ENCODE measurements at places on chromosomes 3 and 15. TPM values are rescaled to one million over a fixed set of nuclear protein-coding genes. Genes with fewer than 3 reads are reported as not detected.
A peak's percentile ranks its signal among the peaks of the same experiment; 100 is the strongest.

- H3K27ac ChIP-seq = peak overlapping the region; percentile 38
- H3K36me3 ChIP-seq = peaks cover 28% of the 10 kb centered on the region
- peaks cover 4% of the 10 kb centered on the region for H3K4me1 ChIP-seq
- no peak for DNase-seq
- no peaks in the 10 kb centered on the region for H3K27me3 ChIP-seq
Observed at GRCh38 chr3:195777975-195778374, 33.8 kb downstream of the MUC4 start.

- H3K27me3 ChIP-seq = no peaks in the 10 kb centered on the region
- peaks cover 6% of the 10 kb centered on the region for H3K36me3 ChIP-seq
- H3K4me1 ChIP-seq = peaks cover 16% of the 10 kb centered on the region
- DNase-seq = peak; percentile 30
- H3K27ac ChIP-seq = no peak overlapping the region
- peak overlapping the region; percentile 71 for H3K4me3 ChIP-seq
Observed at GRCh38 chr15:42736178-42736792, 643 bp downstream of the CDAN1 start.

DNA sequence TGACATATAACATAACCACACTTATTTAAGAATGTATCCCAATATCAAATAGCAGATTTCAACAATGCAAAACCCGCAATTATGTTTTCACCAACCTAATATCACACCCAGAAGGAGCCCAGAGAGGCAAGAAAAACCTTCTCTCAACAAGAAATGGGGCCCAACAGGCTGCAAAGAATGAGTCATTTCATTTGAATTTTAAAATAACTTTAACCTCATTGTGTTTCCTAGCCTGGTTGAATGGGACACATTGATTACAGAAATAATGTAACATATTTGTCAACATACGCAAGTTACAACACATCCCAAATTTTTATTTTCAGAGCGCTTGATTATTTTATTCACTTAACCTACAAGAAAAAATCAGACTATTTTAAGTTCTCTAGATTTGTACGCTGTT lies 365.1 kb upstream of the SLCO3A1 start:
- H3K36me3 ChIP-seq = peaks cover 6% of the 10 kb centered on the region
- DNase-seq = no peak
- no peak overlapping the region for H3K27ac ChIP-seq

- H3K27ac ChIP-seq = no peak overlapping the region
- H3K4me1 ChIP-seq = peaks cover 12% of the 10 kb centered on the region
- H3K36me3 ChIP-seq = peaks cover 83% of the 10 kb centered on the region
- no peak for DNase-seq
- no peaks in the 10 kb centered on the region for H3K27me3 ChIP-seq
Observed at GRCh38 chr15:56228854-56229253, 14.8 kb downstream of the RFX7 start.

DNA sequence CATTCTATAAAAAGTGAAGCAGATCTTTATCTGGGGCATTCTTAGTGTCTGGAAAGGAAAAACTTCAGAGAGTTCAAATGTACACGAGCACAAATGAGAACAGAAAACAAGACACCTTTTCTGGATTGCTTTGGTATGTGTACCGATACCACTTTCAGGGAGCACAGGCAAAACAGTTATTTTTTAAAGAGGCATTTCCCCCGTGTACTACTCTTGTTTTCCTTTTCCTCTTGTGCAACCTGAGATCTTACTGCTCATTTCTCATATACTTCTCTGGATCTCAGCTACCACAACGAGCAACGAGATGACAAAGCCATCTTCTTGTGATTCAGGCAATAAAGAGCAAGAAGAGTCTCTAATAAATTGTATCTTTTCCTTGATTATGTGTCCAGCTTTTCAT lies 463.6 kb downstream of the SHQ1 start:
- no peak overlapping the region for H3K4me3 ChIP-seq
- H3K36me3 ChIP-seq = peaks cover 24% of the 10 kb centered on the region
- H3K4me1 ChIP-seq = peaks cover 75% of the 10 kb centered on the region
- no peaks in the 10 kb centered on the region for H3K27me3 ChIP-seq

GRCh38 chr3:179723617-179724016 lies 70.8 kb downstream of the USP13 start:
- H3K4me3 ChIP-seq = no peak overlapping the region
- peaks cover 23% of the 10 kb centered on the region for H3K36me3 ChIP-seq
- H3K27me3 ChIP-seq = no peaks in the 10 kb centered on the region
- H3K4me1 ChIP-seq = no peaks in the 10 kb centered on the region
- no peak for DNase-seq

GRCh38 chr3:76554707-76555106 lies 485.2 kb upstream of the ROBO2 start:
- DNase-seq = no peak
- H3K4me3 ChIP-seq = no peak overlapping the region
- H3K36me3 ChIP-seq = no peaks in the 10 kb centered on the region
- no peak overlapping the region for H3K27ac ChIP-seq

DNA sequence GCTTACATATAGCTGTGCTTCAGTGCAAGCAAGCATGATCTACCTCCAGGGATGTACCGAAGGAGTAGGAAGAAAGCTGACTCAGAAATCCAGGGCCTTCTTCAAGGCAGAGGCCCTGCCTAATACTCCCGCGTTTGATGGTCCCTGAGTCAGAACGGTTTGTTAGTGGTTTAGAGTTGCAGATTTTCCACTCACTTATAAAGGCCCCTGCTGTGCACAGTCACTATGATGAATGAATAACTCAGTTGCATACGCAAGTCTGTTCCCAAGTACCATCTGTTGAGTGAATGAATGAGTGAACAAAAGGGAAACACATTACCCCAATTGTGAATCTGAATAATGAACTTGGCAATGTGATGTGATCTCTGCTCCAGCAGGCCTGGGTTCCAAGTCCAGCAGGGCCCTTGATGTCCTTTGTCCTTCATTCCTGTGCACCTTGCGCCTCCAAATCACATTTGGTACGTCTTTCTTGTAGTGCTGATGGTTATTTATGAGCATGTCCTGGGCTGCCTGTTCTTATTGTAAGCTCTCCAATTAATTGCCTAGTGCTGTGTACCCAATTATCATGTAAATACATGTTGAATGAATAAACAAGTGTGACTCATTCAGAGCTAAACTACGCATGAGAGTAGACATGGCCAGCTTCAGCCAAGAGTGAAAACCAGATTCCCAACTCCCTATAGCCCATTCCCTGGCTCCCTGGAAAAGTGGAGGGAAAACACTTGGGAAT lies 85.3 kb upstream of the LIMD1 start:
- H3K4me3 ChIP-seq = no peak overlapping the region
- peaks cover 12% of the 10 kb centered on the region for H3K4me1 ChIP-seq
- no peaks in the 10 kb centered on the region for H3K27me3 ChIP-seq
- peak; percentile 29 for DNase-seq
- no peak overlapping the region for H3K27ac ChIP-seq
- H3K36me3 ChIP-seq = peaks cover 12% of the 10 kb centered on the region

The TUSC7 gene
- total RNA-seq = not detected

The C2CD4B gene
- total RNA-seq = not detected

The SPRED1 gene
- 3.2 TPM for total RNA-seq

Data from activated naive CD8-positive, alpha-beta T cell treated with anti-CD3 and anti-CD28 coated beads for 36 hours (primary cell).